ENCODE measurements at places on chromosomes 1 and 21. TPM values are rescaled to one million over a fixed set of nuclear protein-coding genes. Genes with fewer than 3 reads are reported as not detected.

TCHHL1 gene
- total RNA-seq: not detected

BATF3 gene
- 0.96 TPM for total RNA-seq

LCE1F gene
- not detected for total RNA-seq

RXRG gene
- total RNA-seq: not detected

C1orf94 gene
- not detected for total RNA-seq

NFYC gene
- total RNA-seq: 22.8 TPM

LAPTM5 gene
- total RNA-seq: 0.21 TPM

CFHR2 gene
- total RNA-seq: not detected

A3GALT2 gene
- not detected for total RNA-seq

SELENBP1 gene
- total RNA-seq: 8.5 TPM

C4BPB gene
- total RNA-seq: not detected

PRDM16 gene
- 1.1 TPM for total RNA-seq

TRIM46 gene
- 3.4 TPM for total RNA-seq
